ENCODE measurements at places on chromosomes 1 and 21. TPM values are rescaled to one million over a fixed set of nuclear protein-coding genes. Genes with fewer than 3 reads are reported as not detected.

DNA sequence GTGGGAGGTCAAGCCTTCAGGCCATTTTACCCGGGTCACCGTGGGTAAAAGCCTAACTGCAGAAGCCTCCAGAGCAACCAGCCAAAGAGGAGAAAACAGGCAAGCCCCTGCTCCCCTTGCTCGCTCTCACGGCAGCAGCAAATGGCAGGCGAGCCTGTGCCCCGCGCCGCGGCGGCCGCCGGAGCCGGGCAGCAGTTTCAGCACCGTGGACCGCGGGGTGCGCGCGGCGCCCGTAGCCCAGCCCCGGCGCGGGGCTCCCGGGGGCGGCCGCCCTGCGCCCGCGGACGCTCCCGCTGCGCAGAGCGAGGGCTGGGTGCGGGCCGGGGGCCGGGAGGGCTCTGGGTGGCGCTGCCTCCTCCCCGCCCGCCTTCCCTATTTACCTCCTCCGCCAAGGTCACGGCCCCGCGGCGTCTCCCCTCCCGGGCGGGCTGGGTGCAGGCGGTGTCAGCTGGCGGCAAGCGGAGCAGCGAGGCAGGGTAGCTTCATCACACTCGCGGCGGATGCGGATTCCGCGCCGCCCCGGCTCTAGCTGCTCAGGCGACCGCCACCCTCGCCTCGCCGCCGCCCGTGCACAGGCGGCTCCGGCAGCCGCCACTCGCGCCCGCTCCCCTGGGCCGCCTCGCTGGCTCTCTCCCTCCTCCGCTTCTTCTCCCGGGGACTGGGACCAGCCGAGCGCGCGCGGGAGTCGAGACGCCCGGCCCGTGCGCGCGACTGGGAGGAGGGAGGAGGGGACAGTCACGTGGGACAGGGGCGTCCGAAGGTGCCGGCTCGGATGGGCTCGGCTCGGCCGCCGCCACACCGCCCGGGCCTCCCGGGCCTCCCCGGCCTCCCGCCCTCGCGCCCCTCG, at the start of gene RGS7:
Gene RGS7, minus strand, starts transcription at position 687 of the 847 bp plus-strand sequence.
- DNase-seq = peak; percentile 46

SPRR2D gene
- total RNA-seq = not detected

DNA sequence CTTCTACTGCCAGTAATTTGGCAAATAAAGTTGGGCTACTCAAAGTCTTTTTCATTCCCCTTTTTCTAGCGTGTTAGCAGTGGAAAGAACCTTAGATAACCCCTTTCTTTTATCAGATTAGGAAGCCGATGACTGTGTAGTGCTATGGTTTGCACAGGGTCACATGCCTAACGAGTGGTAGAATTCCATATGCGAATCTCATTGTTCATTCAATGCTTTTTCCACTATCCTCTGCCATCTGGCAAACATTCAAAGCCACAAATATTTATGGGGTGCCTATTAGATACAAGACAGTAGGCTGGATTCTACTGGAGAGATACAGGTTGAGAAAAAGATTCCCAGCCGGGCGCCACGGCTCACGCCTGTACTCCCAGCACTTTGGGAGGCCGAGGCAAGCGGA, 14.9 kb upstream of the IER5 start:
- no peak for DNase-seq

GRCh38 chr21:18252680-18253079, 8.0 kb downstream of the CHODL start:
- DNase-seq = no peak

GRCh38 chr1:232437510-232437909, 192.4 kb downstream of the SIPA1L2 start:
- no peak for DNase-seq

DNA sequence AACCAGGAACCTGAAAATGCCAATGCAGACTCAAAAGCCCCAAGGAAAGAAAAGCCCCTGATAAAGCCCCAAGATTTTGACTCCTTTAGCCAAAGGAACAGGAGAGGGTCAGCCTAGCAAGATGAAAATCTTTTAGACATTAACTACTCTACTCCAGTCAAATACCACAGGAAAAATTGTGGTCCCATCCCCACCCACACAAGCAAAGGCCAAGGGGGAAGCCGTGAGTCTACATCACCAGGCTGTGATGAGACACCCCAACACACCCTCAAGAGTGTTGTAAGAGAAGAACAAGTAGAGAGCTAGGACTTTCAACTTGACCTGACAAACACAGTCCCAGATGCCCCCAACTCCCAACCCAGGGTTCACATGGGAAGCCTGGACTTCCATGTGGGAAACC, 192.8 kb upstream of the NR5A2 start:
- DNase-seq = no peak

- no peak for DNase-seq
These were observed 39.1 kb downstream of the KCNC4 start for GRCh38 chr1:110249256-110249655.

PRAMEF8 gene
- total RNA-seq = not detected

- peak; percentile 67 for DNase-seq
These were observed at the start of gene SLC44A3 for GRCh38 chr1:94819945-94820746. Gene SLC44A3 (plus strand): TSS chr1:94820357. CDS start chr1:94820452, 95 bp downstream.

ADAMTS1 gene
- 41.4 TPM for total RNA-seq

DNA sequence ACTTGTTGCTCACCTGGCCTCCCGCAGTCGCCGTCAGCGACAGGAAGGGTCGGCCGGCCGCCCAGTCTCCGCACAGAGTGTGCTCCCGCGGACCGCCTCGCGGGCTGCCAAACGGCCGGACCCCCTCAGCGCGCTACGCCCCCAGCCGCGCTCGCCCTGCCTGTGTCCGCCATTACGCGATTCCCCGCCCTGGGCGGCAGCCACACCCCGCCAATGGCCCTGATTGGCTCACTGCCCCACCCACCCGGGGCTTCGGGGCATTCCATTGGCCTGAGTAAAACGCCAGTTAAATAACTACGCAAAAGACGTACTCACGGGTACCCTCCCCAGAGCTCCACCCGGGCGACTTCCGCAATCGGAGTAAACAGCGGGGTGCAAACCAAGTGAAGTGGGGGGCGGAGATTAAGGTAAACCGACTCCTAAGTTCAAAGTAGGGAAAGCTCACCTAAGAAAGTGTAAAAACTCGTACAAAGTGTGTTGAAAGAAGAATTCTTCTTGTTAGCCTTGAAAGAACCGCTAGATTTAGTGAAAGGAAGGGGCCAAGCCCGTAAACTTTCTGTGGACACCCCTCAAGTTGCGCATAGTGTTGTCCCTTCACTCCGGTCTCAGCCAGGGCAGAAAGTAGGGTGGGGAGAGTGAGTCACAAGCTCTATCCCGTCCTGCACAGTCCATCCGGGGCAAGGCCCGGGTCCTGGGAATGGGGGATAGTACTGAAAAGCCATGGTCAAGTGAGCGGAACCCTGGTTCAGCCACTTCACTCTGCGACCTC, at the start of gene WASF2:
Gene WASF2, minus strand, starts transcription at position 195 of the 769 bp plus-strand sequence. CDS start 61,277 bp downstream, outside the sequence.
- DNase-seq = peak; percentile 98

AGT gene
- 56.2 TPM for total RNA-seq

Measured in Right ventricle myocardium superior (tissue), 1 donor.